ENCODE measurements at places on chromosomes 2 and 18. TPM values are rescaled to one million over a fixed set of nuclear protein-coding genes. Genes with fewer than 3 reads are reported as not detected.

The HOXD8 gene
- total RNA-seq, result not detected

The SLC9A4 gene
- 1.4 TPM for total RNA-seq

The IGFBP5 gene
- 0.20 TPM for total RNA-seq

The STK36 gene
- total RNA-seq, result 44.1 TPM

The SERPINB11 gene
- not detected for total RNA-seq
